ENCODE measurements at places on chromosomes 5 and 9.

DNA sequence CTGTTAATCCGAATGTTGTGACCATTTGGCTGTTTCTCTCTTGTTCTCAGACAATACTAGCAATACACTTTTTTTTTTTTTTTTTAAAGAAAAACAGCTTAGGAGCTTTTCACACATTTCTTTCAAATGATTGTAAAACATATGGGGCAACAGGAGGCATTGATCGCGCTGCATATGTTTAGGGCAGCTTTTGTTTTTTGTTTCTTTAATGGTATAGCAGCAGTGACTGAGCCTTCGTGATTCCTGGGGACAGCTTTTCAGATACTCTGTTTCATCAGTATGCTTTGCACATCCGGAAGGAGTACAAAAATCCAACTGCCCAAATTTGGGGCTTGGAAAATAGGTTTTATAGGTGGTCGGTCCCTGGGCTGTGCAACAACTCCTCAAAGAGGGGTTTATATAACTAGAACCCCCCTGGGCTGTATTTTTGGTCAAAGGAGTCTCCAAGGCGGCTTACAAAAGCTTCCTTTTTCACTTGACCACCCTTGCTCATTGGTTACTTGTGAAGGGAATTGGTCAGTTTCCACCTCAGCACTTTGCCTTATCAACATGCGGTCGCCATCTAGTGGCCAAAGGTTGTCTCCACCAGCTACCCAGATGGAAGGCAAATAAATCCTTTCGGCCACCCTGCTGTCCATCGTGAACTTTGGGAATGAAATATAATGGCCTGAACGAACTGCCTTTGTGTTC is 91.8 kb downstream of the PDE6A start:
- DNase-seq = no peak

DNA sequence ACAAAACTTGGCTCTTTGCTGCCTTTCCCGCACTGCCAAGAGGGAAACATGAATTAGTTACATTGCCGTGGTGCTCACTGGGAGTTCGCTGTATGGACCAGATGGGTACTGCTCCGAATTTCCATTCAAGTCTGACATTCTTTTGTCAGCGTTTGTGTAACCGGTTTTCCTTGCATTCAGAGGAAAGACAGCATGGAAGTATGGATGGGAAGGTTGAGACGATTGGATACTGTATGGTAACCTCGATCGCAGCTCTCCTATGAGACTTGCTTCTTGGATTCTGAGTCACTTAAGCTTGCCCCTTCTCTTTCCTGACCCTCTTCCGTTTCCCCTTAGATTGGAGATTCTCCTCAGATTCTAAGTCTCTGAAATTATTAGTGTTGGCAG is 625 bp upstream of the UBLCP1 start:
- DNase-seq = no peak

DNA sequence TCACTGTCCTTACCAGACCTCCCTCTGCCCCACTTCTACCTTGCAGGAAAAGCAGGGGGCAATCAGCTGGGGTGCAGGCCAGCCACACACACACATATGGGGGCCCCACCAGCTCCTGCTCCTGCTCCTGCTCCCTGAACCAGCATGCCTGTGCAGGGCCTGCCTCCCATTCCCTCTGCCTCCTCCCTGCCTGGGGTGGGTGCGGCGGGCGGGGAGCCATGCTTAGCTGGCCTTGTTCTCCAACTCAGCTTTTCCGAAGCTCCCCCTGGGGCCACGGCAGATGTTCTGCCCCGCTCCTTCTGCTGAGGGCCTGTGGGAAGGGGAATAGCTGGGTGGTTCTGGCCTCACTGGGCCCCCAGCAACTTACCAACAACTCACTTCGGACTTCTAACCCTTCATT is 89.8 kb downstream of the ZNF354C start:
- DNase-seq = no peak

GRCh38 chr5:170632985-170633234 is 129.1 kb downstream of the KCNIP1 start:
- DNase-seq = peak; percentile 38

- DNase-seq = no peak
These were observed 128.0 kb downstream of the FANCC start for GRCh38 chr9:95189251-95190098.

- no peak for DNase-seq
These were observed 593 bp downstream of the GM2A start for GRCh38 chr5:151253605-151253950.

DNA sequence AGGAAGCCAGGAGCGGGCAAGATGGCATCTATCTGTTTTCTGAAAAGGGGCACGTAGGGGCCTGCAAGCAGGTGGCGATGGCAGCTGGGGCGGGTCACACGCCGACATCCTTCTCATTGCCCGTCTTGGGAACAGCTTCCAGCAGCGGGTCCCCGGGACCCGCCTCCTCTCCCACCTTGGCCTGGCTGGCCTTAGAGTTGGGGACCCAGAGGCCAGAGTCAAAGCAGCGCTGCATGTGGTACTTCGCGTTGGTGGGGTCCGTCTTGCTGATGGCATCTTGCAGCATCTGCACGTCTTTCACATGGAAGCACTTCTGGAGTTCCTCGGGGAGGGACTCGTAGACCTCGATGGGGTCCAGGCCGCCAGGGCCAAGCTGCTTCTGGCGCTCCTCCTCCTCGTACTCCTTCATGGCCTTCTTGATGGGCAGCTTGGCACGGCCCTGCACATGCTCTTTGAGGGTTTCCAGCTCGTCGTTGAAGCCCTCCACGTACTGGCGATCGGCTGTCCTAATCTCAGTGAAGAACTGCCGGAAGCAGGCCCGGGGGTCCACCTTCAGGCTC is 127.6 kb upstream of the CLINT1 start:
- no peak for DNase-seq

DNA sequence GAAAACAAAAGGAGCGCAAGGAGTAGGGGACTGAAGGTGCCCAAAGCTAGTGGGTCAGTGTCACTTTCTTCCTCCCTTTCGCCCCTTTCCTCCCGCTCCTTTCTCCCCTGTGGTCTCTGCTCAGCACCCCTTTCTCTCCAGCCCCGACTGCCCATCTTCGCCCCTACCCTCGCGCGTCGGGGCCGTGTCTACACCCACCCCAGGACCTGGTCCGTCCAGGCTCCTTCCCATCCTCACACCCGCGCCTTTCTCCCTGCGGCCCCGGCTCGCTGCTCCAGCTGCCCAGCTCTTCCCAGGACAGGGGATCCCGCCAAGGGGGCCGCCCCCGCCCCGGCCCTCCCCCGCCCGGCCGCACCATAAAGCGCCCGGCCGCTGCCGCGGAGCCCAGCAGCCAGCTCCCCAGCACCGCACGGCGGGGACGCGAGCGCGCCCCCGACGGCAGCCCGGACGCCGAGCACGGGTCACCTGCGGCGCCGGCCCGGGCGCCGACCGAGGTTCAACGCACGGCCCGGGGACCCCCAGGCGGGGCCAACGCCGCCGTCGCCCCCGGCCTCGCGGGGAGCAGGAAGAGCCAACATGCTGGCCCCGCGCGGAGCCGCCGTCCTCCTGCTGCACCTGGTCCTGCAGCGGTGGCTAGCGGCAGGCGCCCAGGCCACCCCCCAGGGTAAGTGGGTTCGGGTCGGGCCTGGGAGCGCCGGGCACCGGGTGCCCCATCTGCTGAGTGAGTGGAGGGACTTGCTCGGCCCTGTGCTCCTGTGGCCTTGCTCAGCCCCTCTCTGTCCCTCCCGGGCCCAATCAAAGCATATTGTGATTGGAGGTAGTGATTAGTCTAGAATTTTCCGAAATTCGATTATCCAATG is at the start of gene THBS4:
THBS4 (plus strand) TSS at position 387 of the 860 bp plus-strand sequence; CDS start at position 577, 190 bp downstream.
- peak; percentile 2 for DNase-seq

GRCh38 chr9:79812099-79812498 is 240.3 kb downstream of the TLE4 start:
- DNase-seq = no peak

DNA sequence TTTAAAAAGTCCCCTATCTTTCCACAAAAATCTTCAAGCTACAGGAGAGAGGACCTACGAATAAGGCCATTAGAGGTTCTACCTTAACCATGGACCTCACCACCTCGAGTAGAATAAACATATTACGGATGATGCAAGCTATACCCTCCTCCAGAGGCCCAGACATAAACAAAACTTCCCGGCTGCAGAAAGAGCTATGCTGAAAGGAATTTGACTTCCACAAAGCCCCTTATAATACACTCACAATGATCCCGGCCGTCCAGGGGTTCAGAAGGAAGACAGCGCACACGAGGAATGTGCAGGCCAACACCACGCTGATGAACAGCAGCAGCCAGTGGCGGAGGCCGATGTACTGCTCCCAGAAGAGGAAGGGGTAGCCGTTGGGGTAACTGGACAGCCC is 59.0 kb downstream of the PTCH1 start:
- DNase-seq = no peak

GRCh38 chr5:38634568-38635369 is 78.3 kb upstream of the LIFR start:
- DNase-seq = no peak

DNA sequence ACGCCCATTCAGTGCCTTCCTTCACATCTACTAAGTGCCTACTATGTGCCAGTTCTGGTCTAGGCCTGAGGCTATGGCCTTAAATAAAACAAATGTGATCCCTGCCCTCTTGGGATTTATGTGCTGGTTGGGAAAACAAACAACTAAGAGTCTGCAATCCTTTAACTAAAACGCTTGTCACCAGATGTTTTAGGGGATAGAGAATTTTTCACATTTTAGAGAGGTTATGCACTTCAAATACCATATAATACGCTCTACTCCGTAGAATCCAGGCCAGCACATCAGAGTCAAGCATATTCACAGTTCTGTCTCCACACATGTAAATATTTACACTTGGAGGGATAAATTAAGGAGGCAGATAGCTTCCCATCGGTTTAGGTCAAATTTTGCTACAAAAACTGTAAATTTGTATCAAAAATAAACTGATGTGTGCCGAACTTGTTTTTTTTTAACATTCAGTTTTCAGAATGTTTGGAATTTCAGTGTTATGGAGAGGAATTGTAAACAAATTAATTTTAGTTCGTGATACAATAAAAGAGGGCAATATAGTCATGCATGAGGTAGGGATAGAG is 22.0 kb upstream of the ADRA1B start:
- no peak for DNase-seq

DNA sequence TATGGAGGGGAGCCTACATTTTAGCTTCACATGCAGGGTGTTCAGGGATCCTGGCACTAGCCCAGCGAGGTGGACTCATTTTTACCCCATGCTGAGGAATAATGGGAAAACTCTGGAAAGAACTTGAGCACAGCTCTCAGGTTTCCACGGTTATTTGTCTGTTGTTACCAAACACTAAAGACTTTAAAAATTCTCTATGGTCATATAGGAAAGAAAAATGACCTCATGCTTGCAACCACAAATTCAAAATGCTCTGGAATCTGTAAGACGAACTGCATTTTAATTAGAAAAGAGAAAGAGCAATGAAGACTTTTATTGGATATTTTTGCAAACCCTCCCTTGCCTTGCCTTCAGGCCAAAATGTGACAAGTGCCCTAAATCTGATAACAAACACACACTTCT is 606.9 kb downstream of the EBF1 start:
- no peak for DNase-seq

DNA sequence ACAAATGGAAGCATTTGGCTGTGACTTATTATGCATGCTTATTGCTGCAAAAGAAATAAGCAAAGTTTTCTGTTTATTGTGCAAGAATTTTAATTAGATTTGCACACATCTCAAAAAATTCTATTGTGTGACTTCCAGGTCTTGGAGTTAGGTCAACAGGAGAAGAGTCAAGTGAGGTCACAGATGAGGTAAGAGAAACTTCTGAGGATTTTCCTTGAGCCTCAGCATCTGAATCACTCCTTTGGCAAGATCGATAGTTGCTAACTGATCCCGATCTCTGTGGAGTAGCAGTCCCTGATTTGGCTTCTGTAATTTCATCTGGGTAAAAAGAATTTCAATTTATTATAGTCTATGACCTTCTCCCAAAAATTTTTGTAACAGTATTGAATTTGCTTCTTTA is 6.9 kb upstream of the TTC33 start:
- DNase-seq = no peak

DNA sequence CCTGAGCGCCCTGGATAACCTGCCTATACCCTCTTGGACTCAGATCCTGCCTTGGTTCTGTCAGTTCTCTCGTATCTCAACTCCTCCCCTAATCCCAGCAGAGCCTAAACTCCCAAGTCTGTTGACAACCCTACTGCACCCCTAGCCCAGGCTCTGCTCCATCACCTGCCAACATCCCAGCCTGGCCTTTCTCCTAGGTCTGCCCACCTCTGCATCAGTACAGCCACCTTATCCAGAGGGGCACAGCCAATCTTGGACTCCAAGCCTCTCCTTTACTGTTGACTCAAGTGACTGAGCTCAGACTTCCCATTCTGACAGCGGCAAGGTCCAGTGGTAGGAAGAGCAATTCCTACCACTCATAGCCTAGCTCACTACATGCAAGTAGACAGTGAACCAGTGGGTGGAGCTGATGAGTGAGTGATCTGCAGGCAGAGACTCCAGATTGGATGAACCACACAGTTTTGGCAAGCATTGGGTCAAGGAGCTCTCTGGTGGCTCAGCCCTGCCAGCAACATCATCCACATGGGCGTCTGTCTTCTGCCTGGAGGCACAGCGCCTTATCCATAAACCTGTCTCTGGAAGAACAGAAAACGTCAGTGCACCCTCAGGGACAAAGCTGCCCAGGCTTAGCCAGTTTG is 26.5 kb downstream of the TRMO start:
- DNase-seq = no peak

DNA sequence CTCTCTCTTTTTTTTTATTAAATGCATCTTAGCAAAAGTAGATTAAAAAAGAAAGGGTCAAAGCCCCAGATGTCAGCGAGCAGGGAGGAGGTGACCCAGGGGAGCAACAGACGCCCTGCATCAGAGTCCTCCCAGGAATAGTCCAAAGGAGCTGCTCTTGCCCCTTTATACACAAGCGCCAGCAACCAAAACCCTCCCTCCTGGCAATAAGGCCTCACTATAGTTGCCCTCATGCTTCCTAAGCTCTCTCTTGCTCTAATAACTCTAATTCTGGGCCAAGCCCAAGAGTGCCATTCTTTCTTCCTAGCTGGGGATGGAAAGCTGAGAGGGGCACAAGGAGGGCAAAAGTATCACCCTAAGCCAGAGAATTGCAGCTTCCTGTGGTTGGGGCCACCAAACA is 26.3 kb downstream of the PCDHGC5 start:
- no peak for DNase-seq

DNA sequence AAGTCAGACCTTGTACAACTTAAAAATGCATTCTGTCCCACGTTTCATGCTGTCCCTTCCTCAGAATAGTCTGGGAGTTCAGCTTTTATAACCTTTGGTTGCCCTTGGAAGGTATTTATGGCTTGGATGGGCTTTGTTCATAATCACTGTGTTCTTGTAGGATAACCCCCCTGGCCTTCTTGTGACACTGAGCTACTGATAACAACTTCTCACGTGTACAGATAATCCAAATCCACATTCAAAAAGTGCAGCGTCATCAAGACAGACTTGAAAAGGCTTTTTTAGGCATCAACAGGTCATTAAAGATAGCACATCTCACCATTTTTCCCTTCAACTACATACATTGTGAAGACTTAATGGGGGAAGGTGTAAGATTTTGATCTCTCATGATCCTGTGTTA is 42.0 kb downstream of the SLC1A3 start:
- DNase-seq = no peak

DNA sequence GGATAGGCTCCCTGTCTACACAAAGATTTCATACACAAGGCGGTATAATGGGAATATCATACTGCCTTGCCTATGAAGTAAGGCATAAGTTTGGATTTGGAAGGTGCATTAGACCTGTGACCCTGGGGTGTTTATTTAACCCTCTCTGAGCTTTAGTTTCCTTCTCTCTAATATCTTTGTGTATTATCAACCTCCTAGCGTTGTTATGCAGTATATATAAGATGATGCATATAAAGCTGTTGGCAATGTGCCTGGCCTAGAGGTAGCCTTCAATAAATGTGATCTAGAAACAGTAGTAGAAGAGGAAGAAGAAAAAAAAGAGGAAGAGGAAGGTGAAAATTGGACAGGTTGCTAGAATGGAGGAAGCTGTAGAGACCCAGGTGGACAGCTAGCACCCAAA is 311.6 kb upstream of the CLINT1 start:
- no peak for DNase-seq

Data from activated T-cell treated with anti-CD3 and anti-CD28 coated beads for 48 hours (primary cell).